ENCODE measurements at places on chromosomes 2 and 18. TPM values are rescaled to one million over a fixed set of nuclear protein-coding genes. Genes with fewer than 3 reads are reported as not detected.

The FOXI3 gene
- not detected for total RNA-seq

The ZNF519 gene
- total RNA-seq: 1.8 TPM

The GULP1 gene
- 26.2 TPM for total RNA-seq

The CCDC121 gene
- total RNA-seq: 1.2 TPM

The SIX2 gene
- total RNA-seq: not detected

The MATN3 gene
- total RNA-seq: 3.5 TPM

The GREB1L gene
- total RNA-seq: 1.2 TPM

The ATIC gene
- total RNA-seq: 47.3 TPM

The ZNG1B gene
- 12.9 TPM for total RNA-seq

The CABYR gene
- total RNA-seq: 4.0 TPM

The TBR1 gene
- total RNA-seq: not detected

The VWA3B gene
- total RNA-seq: not detected
